Chondrocyte (in vitro differentiated cells): ENCODE measurements at places on chromosomes 4 and X. TPM values are rescaled to one million over a fixed set of nuclear protein-coding genes. Genes with fewer than 3 reads are reported as not detected.

Gene MAGED4
- total RNA-seq: 90.8 to 129 TPM (median 119 TPM) in 3 replicates

Gene NEXMIF
- 0.15 to 0.26 TPM in 2 of 3 replicates, not detected in the other for total RNA-seq

Gene SATL1
- 0.15 TPM in 1 of 3 replicates, not detected in the others for total RNA-seq

Gene FABP2
- not detected in 3 replicates for total RNA-seq

Gene CABS1
- total RNA-seq: not detected in 3 replicates

Gene ARMCX1
- 36.0 to 46.1 TPM (median 36.7 TPM) in 3 replicates for total RNA-seq

Gene ODAPH
- not detected in 3 replicates for total RNA-seq

DNA sequence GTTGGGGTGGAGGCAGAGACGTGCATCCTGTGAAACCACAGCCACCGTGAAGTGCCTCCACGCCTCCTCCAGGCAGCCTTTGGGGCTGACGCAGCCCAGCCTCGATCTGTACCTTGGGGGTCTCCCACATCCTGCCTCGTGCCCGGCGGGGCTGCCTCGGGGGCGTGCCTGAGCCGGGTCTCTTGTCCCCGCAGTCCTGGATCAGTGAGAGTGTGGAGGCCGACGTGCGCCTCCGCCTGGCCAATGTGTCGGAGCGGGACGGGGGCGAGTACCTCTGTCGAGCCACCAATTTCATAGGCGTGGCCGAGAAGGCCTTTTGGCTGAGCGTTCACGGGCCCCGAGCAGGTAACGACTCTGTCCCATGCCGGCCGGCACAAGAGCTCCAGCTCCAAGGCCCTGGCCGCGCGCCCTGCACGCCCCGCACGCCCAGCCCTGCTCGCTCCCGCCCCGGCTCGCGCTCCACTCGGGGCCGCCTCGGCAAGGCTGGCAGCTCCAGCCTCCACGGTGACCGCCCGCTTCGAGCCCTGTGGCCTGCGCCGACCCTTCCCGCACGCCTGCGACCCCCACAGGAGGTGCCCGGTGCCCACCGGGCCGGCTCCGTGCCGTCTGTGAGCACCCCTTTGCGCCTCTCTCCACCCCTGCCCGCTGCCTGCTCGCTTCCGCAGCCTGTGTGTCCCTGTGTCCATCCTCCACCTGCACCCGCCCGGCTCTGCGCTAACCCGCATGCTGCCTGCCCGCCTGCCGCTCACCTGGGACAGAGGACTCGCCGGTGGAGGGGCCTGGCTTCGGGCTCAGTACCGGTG lies 9.8 kb downstream of the FGFR3 start:
- DNase-seq: no peak

- no peak for DNase-seq
Measured at GRCh38 chr4:78410676-78411075, 140.9 kb upstream of the ANXA3 start.

DNA sequence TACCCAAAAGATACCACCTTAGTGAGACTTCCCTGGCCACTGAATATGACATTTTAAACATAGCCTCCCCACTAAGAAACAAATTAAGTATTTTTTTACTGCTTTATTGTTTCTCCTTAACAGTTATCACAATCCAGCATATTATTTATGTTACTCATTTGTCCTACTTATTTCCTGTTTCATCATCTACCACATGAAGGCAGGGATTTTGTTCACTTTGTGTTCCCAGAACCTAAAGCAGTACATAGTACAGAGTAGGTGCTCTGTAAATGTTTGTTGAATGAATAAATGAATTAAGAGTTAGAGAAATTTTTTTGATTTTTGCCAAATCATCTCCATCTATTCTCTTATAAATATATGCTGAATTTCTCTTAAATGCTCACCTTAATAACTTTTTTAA lies 318.4 kb upstream of the GIMD1 start:
- no peak for DNase-seq

GRCh38 chr4:189143263-189143952 lies 797.3 kb upstream of the FRG1 start:
- DNase-seq: no peak

DNA sequence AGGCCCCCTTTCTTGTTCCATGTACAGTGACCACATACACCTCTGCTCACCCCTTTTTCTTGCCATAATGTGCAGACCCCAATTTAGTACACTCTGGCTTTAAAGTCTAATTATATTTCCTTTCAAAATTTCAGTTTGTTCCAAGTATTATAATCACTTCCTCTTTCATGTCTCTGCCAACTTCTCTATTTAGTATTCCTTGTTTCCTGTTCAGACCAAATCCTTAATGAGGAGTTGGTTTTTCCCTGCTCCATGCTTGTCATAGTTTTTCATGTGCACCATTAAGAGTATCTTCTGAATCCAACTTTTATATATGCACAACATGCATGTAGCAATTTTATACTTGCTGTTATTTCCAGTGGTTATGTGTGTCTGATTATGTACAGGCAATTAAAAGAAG lies 32.3 kb downstream of the USP53 start:
- DNase-seq: no peak

DNA sequence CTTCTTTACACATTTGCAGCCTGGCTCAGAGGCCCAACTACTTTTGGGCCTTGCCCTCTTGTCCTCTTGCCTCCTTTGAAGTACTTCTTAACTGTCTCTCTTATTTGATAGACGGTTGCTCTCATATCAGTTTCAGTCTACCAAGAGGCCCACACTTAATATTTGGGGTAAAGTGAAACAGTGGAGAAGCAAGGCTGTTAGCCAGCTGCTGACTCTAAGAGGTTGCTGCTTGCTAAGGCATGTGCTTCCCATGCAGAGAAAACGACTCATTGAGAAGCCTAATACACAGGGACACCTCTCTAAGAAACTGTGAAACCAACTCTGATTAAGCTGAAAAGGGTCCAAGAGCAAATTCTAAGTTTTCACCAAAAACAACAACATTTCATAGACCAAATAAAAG lies 94.6 kb downstream of the PPP3CA start:
- DNase-seq: no peak

- DNase-seq: no peak
Measured at GRCh38 chrX:111695297-111695880, 14.4 kb downstream of the ALG13 start.

- no peak for DNase-seq
Measured at GRCh38 chr4:185219551-185220344, 10.3 kb downstream of the SNX25 start.

DNA sequence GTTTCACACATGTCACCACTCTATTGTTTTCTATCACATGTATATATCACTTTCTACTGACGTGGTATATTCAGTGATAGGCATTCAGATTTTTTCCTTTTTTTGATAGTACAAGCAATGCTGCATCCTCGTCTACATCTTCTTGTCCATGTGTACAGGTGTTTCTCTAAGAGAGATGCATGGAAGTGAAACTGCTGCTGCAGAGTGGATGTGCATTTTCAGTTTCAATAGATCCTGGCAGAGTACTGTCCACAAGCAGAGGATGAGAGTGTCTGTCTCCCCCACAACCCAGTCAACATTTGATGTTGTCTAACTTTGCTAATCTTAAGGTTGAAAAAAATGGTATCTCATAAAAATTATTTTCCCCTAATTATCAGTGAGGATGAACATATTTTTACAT lies 194.0 kb upstream of the CASK start:
- DNase-seq: no peak

- no peak for DNase-seq
Measured at GRCh38 chr4:103307453-103308247, 109.5 kb upstream of the CENPE start.
